ENCODE measurements at places on chromosomes 7 and 10. TPM values are rescaled to one million over a fixed set of nuclear protein-coding genes. Genes with fewer than 3 reads are reported as not detected.

AUTS2 gene
- 9.5 TPM for total RNA-seq

AFAP1L2 gene
- 6.8 TPM for total RNA-seq

FUOM gene
- 23.2 TPM for total RNA-seq

PON1 gene
- not detected for total RNA-seq

C10orf67 gene
- 0.26 TPM for total RNA-seq

ERVW-1 gene
- not detected for total RNA-seq

MMD2 gene
- not detected for total RNA-seq

C10orf62 gene
- total RNA-seq: not detected

SYT15B gene
- not detected for total RNA-seq

CCDC172 gene
- not detected for total RNA-seq

HABP2 gene
- not detected for total RNA-seq

SFTPA1 gene
- not detected for total RNA-seq

IQUB gene
- total RNA-seq: not detected

STK31 gene
- 0.26 TPM for total RNA-seq

SCART1 gene
- total RNA-seq: 1.1 TPM

GIMAP1 gene
- total RNA-seq: not detected

SFRP4 gene
- total RNA-seq: 0.26 TPM

EDRF1 gene
- 15.5 TPM for total RNA-seq

SNX10 gene
- 0.53 TPM for total RNA-seq

ANKRD7 gene
- 0.26 TPM for total RNA-seq

PGAM2 gene
- 0.53 TPM for total RNA-seq

GHRHR gene
- total RNA-seq: not detected

TMEM273 gene
- not detected for total RNA-seq

IGFBP3 gene
- total RNA-seq: 7.8 TPM

SPACDR gene
- total RNA-seq: 0.38 TPM

BAIAP2L1 gene
- 22.4 TPM for total RNA-seq

ANKRD61 gene
- not detected for total RNA-seq

GPRIN2 gene
- 0.53 TPM for total RNA-seq

GIGYF1 gene
- total RNA-seq: 9.9 TPM

PNLIPRP1 gene
- total RNA-seq: not detected

RNF148 gene
- 0.26 TPM for total RNA-seq

SRI gene
- 114 TPM for total RNA-seq

GIMAP4 gene
- total RNA-seq: not detected

RNF32 gene
- 1.8 TPM for total RNA-seq

MUC3A gene
- total RNA-seq: not detected

HMX2 gene
- total RNA-seq: not detected

RAB18 gene
- 102 TPM for total RNA-seq

MTERF1 gene
- 10.4 TPM for total RNA-seq

SFTPA2 gene
- total RNA-seq: not detected

UTF1 gene
- not detected for total RNA-seq

TAS2R41 gene
- total RNA-seq: not detected

CXCL12 gene
- total RNA-seq: under 0.01 TPM

ZNF33A gene
- 17.8 TPM for total RNA-seq

LRRN3 gene
- total RNA-seq: not detected
